ENCODE measurements at places on chromosomes 4 and X.

- DNase-seq, result no peak
Observed at GRCh38 chr4:151442002-151442401, 33.0 kb downstream of the FHIP1A start.

DNA sequence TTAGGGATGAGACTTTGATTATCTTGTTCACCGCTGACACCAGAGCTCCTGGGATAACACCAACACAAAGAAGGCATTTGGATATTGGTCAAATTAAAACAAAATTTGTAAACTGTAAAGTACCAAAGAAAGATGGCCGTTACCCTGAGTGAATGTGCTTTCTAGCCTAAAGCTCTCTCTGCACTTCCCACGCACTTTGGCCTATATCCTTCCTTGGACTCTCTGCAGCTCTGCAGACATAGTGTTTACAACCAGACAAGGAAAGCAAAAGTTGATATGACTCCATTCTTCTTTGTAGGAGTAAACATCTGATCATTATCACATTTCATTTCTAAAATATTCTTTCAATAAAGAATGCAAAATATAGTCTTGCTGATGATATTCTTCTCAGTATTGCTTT is 44.8 kb upstream of the PITX2 start:
- DNase-seq, result no peak

DNA sequence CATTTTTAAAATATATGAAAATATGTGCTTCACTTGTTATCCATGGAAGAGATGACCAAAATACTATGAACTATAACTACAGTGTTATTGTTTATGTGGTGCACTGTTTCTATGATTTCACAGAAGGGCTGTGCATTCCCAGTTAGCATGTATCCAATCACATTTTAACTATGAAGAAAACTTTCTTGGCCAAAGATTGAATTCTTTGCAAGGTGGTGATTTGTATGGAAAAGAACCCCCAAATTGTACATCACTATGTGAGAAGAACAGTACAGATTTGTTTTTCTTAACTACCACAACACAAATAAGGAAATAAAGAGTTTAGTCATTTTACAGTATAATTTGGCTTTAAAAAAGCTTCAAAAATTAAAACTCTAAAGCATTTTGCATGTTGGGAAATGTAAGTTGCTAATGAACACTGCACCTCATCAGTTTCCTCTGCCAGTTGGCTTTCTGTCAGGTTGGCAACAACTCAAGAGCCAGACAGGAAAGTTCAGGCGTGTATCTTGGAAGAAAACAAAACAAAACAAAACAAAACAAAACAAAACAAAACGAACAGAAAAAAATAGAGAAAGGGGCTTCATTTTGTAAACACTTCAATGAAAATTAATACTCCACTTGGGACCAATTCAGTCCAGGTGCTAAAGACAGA is 237.0 kb downstream of the SCFD2 start:
- no peak for DNase-seq

- no peak for DNase-seq
Observed at GRCh38 chrX:56746996-56747395, 18.0 kb downstream of the NBDY start.

DNA sequence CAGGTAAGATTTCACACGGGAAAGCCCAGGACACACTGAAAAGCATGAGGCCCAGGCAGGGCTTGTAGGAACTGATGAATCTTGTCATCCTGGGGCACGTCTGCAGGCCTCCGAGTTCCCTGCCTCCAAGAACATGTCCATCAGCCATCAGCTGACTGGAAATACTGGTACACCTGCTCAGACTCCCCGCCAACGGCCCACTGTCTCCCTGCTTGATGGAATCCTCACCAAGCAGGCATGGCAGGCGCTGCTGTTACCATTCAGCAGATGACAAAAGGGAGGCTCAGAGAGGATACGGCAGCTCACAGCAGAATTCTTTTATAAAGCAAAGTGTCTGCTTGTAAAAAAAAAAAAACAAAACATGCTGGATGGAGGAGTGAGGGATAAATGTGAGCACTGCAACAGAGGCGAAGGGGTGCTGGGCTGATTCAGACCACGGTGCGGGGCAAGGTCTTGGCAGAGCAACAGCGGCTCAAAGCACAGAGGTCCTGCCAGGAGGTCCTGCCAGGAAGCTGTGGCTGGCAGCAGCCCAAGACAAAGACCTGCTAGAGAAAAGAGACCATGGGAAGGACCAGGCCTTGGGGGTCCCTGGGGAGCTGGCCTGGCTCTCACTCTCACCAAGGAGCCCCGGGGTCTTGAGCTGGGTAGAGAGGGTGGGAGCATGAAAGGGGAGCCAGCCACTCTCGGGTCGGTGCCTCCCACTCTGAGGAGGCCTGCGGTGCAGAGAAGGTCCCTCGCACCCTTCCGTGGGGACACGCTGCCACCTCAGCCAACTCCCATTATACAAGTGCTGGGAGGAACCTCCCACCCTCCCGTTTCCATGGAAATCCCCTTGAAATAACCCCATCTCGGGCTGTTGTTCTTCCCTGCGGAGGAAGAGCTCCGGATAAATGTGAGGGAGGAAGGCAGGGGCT is 25.6 kb downstream of the PPP2R2C start:
- no peak for DNase-seq

- no peak for DNase-seq
Observed at GRCh38 chr4:142574306-142574705, 271.8 kb downstream of the INPP4B start.

GRCh38 chr4:165343353-165344191 is 16.1 kb downstream of the MSMO1 start:
- DNase-seq, result peak; percentile 19

- no peak for DNase-seq
Observed at GRCh38 chr4:125958519-125958918, 643.8 kb downstream of the FAT4 start.

- DNase-seq, result no peak
Observed at GRCh38 chrX:13699183-13699826, 10.4 kb downstream of the RAB9A start.

- no peak for DNase-seq
Observed at GRCh38 chrX:108090491-108091263, 665 bp downstream of the PSMD10 start.

- no peak for DNase-seq
Observed at GRCh38 chr4:150583287-150584110, 1.5 kb downstream of the MAB21L2 start.

GRCh38 chr4:10045481-10045880 is 24.2 kb upstream of the SLC2A9 start:
- DNase-seq, result no peak

DNA sequence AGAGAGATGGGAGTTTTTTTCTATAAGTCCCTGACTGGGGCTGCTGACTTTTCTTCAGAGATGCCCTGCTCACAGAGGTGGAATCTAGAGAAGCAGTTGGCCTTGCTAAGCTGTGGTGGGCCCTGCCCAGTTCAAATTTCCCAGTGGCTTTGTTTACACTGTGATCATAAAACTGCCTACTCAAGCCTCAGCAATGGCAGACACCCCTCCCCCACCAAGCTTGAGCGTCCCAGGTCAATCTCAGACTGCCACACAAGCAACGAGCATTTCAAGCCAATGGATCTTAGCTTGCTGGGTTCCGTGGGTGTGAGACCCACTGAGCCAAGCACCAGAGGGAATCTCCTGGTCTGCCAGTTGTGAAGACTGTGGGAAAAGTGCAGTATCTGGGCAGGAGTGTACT is 199.8 kb upstream of the WDFY3 start:
- no peak for DNase-seq

DNA sequence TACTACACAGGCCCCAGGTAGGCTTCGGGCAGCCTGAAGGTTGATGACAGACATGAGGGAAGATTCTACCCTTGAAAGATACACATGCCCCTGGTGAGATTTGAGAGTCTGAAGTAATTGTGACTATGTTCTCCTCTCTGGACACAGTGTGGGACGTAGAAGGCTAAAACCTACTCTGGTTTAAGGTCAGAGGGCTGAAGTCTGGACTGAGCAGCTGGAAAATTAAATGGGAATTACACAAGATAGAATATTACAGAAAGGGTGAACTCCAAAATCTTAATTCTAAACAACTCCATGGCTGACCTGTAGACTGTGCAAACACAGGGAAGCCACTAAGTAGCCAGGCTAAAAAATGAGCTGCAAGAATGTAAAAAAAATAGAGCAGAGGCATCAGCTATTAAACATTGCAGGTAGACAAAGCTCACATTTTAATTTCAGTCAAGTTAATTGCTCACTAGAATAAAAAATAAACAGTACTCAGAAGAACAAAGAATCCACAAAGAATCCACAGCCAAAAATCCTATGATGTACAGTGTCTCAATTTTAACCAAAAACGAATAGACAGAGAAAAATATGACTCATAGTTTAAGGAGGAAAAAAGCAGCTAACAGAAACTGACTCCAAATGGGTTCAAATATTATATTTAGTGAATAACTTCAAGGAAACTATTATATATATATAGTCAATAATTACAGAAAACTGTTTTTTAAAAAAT is 170.4 kb downstream of the PCDH18 start:
- no peak for DNase-seq

GRCh38 chr4:70754990-70755688 is 33.4 kb downstream of the RUFY3 start:
- no peak for DNase-seq

DNA sequence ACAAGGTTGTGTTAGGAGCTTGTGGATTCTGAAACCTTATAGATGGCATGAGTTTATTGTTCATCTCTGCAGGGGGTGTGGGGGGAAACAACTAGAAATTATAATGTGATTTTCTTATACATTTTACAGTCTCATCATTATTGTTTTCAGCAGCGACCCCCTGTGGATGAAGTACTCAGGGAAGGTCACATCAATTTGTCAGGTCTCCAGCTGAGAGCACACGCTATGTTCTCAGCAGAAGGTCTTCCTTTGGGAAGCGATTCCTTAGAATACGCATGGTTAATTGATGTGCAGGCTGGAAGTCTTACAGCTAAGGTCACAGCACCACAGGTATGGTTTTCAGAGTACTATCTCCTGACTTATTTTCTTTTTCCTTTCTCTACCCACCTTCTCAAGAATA is 72.2 kb downstream of the BLTP1 start:
- DNase-seq, result peak; percentile 76

GRCh38 chrX:29841750-29842149 is 373.6 kb upstream of the MAGEB2 start:
- no peak for DNase-seq

DNA sequence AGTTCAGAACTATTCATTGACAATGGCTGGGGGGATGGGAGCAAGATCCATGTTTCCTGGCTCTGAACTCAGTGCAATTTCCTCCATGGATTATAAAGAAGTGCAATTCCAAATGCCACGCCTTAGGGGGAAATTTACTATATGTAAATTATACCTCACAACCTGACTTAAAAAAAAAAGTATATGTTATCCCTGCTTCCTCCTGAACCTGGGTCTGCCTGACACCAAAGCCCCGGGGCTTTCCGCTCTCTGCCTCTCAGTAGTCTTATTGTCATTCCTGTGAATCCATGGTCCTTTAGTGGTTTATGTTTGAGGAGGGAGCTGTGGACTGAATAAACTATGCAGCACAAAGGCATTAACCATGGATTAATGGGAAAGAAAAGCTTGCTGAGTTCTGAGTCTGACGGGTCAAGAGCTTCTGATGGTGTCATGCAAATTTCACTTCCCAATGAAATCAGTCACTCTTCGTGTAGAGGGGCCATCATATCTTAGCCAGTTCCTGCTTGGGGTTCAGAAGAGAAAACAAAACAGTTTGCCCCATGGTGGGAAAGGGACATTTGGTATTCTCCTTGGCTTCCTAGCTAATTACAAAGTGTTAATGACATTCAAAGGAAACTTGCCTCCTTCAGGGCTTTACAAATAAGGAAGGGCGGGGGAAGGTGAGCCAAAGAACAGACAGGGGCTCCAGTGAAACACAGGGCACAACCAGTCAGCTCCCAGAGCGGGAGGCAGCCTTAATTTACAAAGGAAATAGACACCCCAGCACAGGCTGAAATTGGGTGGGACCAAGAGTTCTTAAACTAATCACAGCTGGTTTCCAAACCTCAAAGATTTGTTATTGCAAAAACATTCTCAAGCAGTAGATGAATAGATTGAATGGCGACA is 14.3 kb downstream of the FAM9C start:
- peak; percentile 19 for DNase-seq

DNA sequence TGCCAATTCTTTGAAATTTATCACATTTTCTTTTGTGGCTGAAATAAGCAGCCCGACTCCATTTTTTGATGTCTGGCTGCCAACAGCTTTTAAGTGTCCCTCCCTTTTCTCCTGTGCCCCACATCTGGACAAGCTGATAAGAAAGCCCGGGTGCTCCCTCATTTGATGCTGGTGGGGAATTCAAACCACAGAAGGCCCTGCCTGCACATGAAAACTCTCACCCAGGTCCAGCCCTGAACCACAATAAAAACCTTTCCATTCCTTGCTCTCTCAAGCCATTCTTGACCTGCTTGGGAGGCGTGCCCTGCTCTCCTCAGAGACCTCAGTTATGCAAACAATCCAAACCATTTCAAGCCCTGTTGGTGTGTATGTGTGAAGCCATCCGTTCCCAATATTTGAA is 93.9 kb downstream of the FAM53A start:
- DNase-seq, result no peak

DNA sequence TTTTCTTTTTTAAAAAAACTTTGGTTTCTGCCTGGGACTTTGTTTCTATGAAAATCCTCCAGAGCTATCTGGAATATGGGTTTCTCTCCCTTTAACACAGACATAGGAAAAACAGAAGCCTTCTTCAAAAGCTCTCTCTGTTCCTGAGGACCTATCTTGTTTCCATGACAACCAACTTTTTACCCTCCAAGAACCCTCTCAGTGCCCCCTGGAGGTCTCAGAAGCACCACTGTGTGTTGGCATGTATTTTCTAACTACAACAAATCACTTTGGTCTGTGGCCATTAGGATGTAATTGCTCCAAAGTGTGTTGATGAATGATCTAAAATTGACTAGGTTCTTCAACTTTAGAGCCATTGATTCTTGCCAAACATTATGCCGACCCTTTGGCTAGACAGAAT is 1331.6 kb downstream of the ADGRL3 start:
- DNase-seq, result no peak
